ENCODE measurements at places on chromosomes 11 and 22. TPM values are rescaled to one million over a fixed set of nuclear protein-coding genes. Genes with fewer than 3 reads are reported as not detected.

The TANGO2 gene
- 50.7 TPM for total RNA-seq

The CD248 gene
- total RNA-seq = 1.3 TPM

The AMPD3 gene
- total RNA-seq = 1.1 TPM

The CCDC15 gene
- total RNA-seq = 3.8 TPM

The APOL5 gene
- total RNA-seq = not detected

The C11orf16 gene
- total RNA-seq = not detected

The FADS1 gene
- 35.7 TPM for total RNA-seq

The SPINDOC gene
- total RNA-seq = 17.8 TPM

The PGR gene
- total RNA-seq = under 0.01 TPM

The CBY1 gene
- 19.5 TPM for total RNA-seq

The MTFP1 gene
- total RNA-seq = 24.1 TPM

The KCNK4 gene
- total RNA-seq = not detected

The SREBF2 gene
- 81.1 TPM for total RNA-seq

The BIK gene
- 2.0 TPM for total RNA-seq

The GNAZ gene
- total RNA-seq = 0.57 TPM

The RIMBP3B gene
- not detected for total RNA-seq

The OR51B2 gene
- not detected for total RNA-seq

The LYVE1 gene
- 1.4 TPM for total RNA-seq

The GTSE1 gene
- 10.0 TPM for total RNA-seq

The STK33 gene
- total RNA-seq = 0.49 TPM

The THAP7 gene
- 13.5 TPM for total RNA-seq

The TMEM45B gene
- total RNA-seq = 0.16 TPM

The PTPN5 gene
- not detected for total RNA-seq

The BID gene
- 50.2 TPM for total RNA-seq

All from bladder microvascular endothelial cell (primary cell).